ENCODE measurements at places on chromosomes 4 and X.

DNA sequence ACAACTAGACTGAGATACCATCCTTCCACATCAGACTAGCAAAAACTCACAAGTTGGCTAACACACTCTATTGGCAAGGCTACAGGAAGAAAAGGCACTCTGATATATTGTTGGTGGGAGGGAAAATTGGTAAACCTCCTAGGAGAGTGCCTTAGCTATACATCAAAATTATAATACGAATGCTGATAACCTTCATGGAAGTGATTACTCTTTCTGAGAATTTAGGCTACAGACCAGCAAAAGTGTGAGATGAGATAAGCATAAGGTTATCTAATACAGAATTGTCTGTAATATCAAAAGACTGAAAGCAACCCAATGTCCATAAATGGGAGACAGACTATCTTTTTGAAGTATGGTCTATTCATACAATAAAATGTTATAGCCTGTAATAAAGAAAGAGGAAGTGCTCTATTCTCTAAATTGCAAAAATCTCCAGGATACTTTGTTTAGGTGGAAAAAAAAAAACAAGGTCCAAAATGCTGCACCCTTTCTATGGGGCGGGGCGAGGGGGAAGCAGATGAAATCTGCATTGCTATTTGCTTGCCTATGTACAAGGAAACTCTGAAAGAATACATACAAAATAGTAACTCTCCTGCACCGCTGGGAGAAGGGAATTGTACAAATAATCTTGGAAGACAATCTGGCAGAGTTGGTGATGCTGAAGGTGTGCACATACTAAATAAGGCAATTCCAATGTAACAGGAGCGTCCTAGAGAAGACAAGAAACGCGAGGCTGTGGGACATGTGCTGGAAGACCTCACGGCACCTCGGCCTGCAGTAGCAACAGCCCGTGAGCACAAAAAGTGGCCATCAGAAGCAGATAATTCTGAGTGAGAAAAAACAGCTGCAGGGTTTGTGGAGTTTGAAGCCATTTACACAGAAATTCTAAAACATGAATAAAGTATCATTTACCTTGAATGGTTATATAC lies 109.7 kb downstream of the AFAP1 start:
- no peak for DNase-seq

DNA sequence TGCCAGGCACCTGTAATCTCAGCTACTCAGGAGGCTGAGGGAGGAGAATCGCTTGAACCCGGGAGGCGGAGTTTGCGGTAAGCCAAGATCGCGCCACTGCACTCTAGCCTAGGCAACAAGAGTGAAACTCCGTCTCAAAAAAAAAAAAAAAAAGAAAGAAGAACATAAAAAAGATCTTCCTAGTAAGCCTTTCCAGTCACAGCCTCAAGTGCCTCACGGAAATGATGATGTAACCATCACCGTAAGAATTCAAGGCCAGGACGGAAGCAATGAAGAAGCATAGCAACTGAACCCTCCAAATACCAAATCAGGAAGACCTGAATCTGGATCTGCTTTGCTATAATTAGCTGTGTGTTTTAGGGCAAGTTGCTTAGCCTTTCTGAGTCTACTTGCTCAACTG lies 28.8 kb downstream of the RBM47 start:
- no peak for DNase-seq

GRCh38 chrX:150062292-150063137 lies 124.2 kb upstream of the EOLA2 start:
- DNase-seq, result no peak

GRCh38 chr4:165378398-165378744 lies 437 bp upstream of the CPE start:
- no peak for DNase-seq

GRCh38 chrX:20315140-20315539 lies 48.4 kb upstream of the RPS6KA3 start:
- DNase-seq, result no peak

- no peak for DNase-seq
Measured at GRCh38 chr4:72953571-72953970, 115.9 kb downstream of the COX18 start.

GRCh38 chr4:98996056-98996764 lies 689 bp downstream of the METAP1 start:
- DNase-seq, result peak; percentile 6

GRCh38 chrX:100830547-100830946 lies 10.4 kb downstream of the CSTF2 start:
- no peak for DNase-seq

All from activated naive CD4-positive, alpha-beta T cell treated with Interleukin-2 at 50 U/mL for 16 hours (primary cell).